Aortic smooth muscle cell (primary cell): ENCODE measurements at places on chromosomes 16 and 17. TPM values are rescaled to one million over a fixed set of nuclear protein-coding genes. Genes with fewer than 3 reads are reported as not detected.

The DOC2B gene
- not detected in 2 replicates for total RNA-seq

The TRPV3 gene
- total RNA-seq = 0.53 and 0.68 TPM in 2 replicates

The TAC4 gene
- not detected in 2 replicates for total RNA-seq

The GP1BA gene
- total RNA-seq = not detected in 2 replicates

The TNS4 gene
- total RNA-seq = under 0.01 TPM in 1 of 2 replicates, not detected in the other

The TM4SF5 gene
- not detected in 2 replicates for total RNA-seq

The MYH10 gene
- 135 and 200 TPM in 2 replicates for total RNA-seq

The NPIPA2 gene
- total RNA-seq = 1.7 TPM in 1 of 2 replicates, not detected in the other

The TBC1D24 gene
- 10.3 and 12.0 TPM in 2 replicates for total RNA-seq

The OSGIN1 gene
- total RNA-seq = 2.2 and 4.1 TPM in 2 replicates

The MEOX1 gene
- total RNA-seq = not detected in 2 replicates

The SEPTIN1 gene
- total RNA-seq = 0.06 and 0.13 TPM in 2 replicates

The FBXO39 gene
- 0.37 and 0.40 TPM in 2 replicates for total RNA-seq

The C1QTNF8 gene
- total RNA-seq = 0.06 and 0.13 TPM in 2 replicates

The ASIC2 gene
- total RNA-seq = 0.12 and 0.13 TPM in 2 replicates

The CDH13 gene
- total RNA-seq = 95.3 and 119 TPM in 2 replicates

The PHLPP2 gene
- total RNA-seq = 5.5 and 6.7 TPM in 2 replicates

The PHAF1 gene
- total RNA-seq = 12.8 and 13.5 TPM in 2 replicates

The RNF112 gene
- total RNA-seq = 7.3 and 9.1 TPM in 2 replicates

The CCL23 gene
- total RNA-seq = 0.26 TPM in 1 of 2 replicates, not detected in the other

The SDR42E2 gene
- not detected in 2 replicates for total RNA-seq

The EMP2 gene
- 38.4 and 38.5 TPM in 2 replicates for total RNA-seq

The MT4 gene
- not detected in 2 replicates for total RNA-seq

The TMC6 gene
- 1.2 and 1.8 TPM in 2 replicates for total RNA-seq

The KCTD13 gene
- 4.2 and 4.8 TPM in 2 replicates for total RNA-seq

The PPY gene
- total RNA-seq = not detected in 2 replicates

The UNK gene
- 12.7 and 19.5 TPM in 2 replicates for total RNA-seq

The CSH2 gene
- not detected in 2 replicates for total RNA-seq

The CBX2 gene
- total RNA-seq = 0.25 and 0.92 TPM in 2 replicates

The TP53TG3B gene
- not detected in 2 replicates for total RNA-seq

The ZACN gene
- not detected in 2 replicates for total RNA-seq

The FAM83G gene
- 7.4 and 9.1 TPM in 2 replicates for total RNA-seq

The MPDU1 gene
- 41.5 and 57.2 TPM in 2 replicates for total RNA-seq

The RAB11FIP4 gene
- total RNA-seq = 0.19 and 0.40 TPM in 2 replicates

The PRSS27 gene
- 0.56 and 0.92 TPM in 2 replicates for total RNA-seq

The SULT1A4 gene
- 0.75 and 1.3 TPM in 2 replicates for total RNA-seq

The MLX gene
- 34.8 and 42.1 TPM in 2 replicates for total RNA-seq

The ABCA10 gene
- 1.2 and 1.6 TPM in 2 replicates for total RNA-seq

The KRTAP4-6 gene
- total RNA-seq = not detected in 2 replicates

The HOXB4 gene
- total RNA-seq = 0.06 and 0.26 TPM in 2 replicates

The MYH11 gene
- total RNA-seq = 0.13 and 0.44 TPM in 2 replicates

The ADGRG3 gene
- not detected in 2 replicates for total RNA-seq

The CLDN9 gene
- not detected in 2 replicates for total RNA-seq

The MNT gene
- total RNA-seq = 7.7 and 10.1 TPM in 2 replicates

The HYDIN gene
- total RNA-seq = 1.1 TPM in 2 replicates

The HLF gene
- total RNA-seq = 3.7 and 4.8 TPM in 2 replicates

The FGF11 gene
- total RNA-seq = 0.13 and 0.19 TPM in 2 replicates
